Kidney epithelial cell (primary cell): ENCODE measurements at places on chromosomes 5 and 9.

GRCh38 chr5:14497311-14497710, 84.3 kb upstream of the OTULINL start:
- DNase-seq: no peak

GRCh38 chr9:118992813-118993794, 376.1 kb downstream of the BRINP1 start:
- DNase-seq: no peak

DNA sequence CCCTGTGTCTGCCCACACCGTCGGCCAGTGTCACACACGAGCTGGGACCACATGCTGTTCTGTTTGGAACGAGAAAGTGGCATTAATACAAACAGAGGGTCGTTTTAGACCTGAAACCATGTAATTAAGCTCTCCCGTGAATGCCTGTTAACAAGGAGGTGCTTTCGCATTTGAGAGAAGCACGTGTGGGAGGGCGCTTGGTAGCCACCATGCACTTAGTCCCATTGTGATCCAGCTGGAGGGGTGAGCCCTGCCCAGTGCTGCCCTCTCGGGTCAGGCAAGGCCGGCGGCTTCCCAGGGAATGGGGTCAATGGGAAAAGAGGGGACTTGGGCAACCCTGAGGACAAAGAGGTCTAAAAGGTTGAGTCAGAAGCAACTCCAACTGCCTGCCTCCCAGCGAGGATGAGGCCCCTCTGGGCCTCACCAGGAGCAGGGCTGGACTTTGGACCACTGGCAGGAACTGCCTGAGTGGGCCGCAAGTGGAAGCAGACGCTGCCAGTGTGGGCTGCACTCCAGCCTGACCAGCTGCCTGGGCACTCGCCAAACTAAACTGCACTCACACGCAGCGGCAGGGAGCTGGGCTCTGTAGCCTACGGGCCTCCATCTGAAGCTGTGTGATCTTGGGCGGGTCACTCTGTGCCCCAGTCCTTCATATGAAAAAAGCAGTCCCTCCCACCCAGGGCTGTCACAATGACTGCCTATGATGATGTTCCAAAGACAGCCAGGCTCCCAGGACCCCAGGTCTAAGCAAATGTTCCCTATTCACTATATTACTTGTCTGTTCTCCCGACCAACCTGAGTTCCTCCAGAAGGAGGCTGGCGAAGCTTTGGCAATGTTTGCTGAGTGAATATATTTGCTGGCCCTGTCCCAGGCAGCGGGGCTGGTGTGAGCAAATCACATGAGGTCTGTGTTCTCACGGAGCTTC, 195.7 kb downstream of the CDK5RAP2 start:
- no peak for DNase-seq

- DNase-seq: no peak
These were observed 42.4 kb downstream of the FYB1 start for GRCh38 chr5:39176759-39177630.

GRCh38 chr5:7816535-7816901, 34.4 kb downstream of the CFAP90 start:
- no peak for DNase-seq

DNA sequence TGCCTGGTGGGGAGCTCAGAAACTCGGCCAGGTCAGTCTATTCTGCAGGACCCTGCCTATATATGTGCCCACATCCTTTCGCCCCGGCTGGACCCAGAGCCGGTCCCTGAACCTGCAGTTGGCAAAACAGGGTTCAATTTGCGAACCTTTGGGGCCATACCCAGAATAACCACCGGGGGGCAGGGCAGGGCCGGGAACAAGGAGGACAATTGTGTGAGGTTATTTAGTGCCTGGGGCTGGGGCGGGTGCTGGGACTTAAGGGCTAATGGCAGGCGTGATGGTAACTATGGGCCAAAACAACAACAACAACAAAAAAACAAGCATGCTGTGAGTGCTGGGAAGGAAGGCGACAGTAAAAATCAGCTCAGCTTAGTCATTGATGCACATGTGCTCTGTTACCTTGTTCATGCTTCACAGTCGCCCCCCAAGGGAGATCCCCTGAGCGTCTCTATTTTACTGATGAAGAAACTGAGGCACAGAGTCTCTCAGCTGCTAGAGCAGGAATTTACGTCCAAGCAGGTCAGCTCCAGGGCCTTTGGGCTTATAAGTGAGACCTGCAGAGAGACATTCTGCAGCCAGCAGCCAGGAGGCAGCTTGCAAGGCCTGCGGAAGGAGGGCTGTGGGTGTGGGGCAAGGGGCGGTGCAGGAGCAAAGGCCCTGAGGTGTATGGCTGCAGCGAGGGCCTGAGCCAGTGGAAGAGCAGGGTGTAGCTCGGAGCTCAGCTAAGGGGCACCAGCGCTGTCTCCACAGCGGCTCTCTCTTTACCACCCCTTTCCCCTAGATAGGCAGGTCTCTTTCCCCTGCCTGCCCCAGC, 106.0 kb downstream of the PHF2 start:
- no peak for DNase-seq

DNA sequence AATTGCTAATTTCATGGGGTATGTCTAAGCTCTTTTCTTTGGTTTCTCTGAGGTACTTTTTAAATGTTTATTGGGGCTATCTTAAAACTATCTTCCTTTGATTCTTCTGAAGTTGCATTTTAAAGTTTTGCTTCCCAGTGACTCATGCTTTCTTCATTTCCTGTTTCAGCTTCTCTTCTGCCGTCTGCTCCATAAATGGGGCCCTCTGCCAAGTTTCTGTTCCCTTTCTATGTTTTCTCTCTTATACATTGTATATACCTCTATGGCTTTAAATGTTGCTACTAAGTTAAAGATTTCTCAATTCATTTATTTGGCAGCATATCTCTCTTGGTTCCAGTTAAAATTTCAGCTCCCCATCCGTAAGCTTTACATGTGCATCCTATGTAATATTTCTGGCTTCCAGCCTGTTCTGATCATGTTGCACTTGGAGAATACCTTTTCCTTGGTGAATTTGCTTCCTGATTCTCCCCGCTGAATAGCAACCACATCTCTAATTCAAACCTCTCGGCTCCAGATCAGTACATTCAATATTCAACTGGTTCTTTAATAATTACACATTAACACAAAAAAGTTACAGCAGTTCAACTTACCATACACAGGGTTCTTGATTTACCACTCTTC, 125.3 kb downstream of the ST8SIA4 start:
- DNase-seq: peak; percentile 34

DNA sequence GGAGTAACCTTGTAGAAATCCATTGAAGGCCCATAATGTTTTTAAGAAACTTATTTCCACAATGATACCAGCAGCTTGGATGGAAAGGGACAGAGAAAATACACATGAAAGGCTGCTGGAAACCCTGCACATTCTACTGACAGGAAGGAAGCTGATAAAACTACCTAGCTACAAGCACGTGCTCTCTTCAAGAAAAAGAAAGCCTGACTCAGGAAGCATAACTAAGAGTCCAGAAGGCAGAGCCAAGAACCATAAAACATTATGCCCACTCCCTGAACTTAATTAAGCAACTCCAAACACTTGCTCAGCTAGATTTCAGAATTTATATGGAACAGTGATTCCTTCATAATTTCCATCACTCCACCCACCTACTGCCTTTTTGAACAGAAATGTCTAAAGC, 430.8 kb downstream of the SEMA5A start:
- no peak for DNase-seq

DNA sequence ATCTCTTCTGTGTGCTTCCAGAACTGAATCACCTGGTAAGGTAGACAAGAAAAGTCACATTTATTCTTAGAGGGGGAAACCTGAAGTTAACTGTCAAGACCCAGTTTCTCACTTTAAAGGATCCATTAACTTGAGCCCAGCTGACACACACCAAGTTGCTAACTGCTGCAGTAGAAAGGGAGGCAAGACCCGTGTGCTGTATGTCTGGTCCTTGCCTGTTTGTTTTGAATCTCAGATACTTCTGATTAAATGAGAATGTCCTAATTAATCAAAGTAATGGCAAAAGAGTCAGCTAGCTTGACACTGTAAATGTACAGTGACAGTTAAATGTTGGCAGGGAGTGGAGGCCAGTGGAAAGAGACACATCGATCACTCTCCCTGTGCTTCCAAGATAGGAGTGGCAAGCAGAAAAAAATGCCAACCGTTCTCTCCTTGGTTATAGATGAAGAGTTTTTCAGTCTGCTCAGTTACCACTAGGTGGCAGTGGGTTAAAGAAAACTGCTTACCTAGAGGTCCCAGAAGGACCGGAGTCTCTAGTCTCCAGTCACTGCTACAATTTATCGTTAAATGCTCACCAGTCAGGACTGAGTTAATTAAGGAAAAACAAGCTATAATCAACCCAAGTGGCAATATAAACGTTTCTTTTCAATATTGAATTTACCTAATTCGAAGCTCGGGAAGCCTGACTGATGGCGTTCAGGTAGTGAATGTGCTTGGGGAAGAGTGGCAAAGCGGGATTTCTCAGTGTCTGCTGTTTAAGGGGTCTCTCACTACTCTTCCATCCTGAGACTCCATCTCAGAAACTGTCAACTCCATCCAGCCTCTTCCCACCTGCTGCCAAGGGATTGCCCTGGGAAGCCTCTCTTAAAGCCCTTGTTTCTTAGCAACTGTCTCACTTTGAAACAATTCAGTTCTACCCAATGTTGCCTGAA, 18.4 kb downstream of the LSM11 start:
- DNase-seq: peak; percentile 44

GRCh38 chr9:37986771-37987258, 82.2 kb downstream of the SHB start:
- no peak for DNase-seq

DNA sequence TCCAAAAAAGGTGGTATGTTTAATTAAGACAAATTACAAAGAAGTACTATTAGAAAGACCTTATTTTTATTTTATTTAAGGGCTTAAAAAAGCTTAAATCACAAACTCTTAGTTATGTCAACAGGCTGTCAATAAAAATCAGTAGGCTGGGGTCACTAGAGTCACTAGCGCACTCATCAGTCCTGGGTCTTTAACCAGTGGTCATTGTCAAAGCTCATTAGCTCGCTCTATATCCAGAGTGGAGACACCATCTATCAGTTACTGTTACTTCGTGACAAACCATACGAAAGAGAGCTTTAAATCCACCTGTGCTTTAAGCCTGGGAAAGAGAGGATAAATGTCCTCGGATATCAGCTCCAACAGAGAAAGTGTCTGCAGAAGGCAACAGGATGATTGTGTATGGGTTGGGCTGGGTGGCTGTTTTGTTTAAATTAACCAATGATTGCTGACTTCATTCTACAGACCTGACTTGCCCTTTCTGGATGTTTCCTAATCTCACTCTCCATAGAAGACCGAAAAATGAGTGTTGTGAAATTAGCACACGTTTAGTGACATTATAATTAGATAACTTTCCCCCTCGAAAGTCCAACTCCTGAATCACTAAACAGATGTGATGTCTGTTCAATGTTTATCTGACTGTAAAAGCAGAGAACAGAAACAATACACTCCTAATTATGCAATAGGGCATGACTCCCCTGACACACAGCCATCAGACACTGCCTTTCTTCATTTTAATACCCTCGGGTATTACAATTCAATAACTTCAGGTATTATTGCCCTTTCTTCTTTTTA, 123.6 kb upstream of the TNPO1 start:
- DNase-seq: no peak
